HCT116 (cell line): ENCODE measurements at places on chromosomes 4 and X. TPM values are rescaled to one million over a fixed set of nuclear protein-coding genes. Genes with fewer than 3 reads are reported as not detected.
A peak's percentile ranks its signal among the peaks of the same experiment; 100 is the strongest.

DNA sequence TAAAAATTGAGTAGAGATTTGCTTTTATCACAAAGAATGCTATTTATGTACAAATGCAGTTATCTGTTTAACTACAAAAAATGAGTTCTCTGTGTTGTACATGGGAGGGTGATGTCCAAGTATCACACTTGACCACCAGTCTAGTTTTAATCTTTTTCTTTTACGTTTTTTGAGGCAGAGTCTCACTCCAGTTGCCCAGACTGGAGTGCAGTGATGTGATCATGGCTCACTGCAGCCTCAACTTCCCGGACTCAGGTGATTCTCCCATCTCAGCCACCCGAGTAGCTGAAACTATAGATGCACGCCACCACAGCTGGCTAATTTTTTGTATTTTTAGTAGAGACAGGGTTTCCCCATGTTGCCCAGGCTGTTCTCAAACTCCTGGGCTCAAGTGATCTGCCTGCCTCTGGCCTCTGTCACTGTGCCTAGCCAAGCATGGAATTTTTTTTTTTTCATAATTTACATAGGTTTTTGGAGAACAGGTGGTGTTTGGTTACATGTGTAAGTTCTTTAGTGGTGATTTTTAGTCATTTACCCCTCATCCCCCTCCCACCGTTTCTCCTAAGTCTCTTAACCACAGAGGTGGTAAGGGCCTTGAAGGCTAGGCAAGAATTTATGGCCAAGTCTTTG lies 47.9 kb upstream of the RPA4 start:
- no peak for DNase-seq

DNA sequence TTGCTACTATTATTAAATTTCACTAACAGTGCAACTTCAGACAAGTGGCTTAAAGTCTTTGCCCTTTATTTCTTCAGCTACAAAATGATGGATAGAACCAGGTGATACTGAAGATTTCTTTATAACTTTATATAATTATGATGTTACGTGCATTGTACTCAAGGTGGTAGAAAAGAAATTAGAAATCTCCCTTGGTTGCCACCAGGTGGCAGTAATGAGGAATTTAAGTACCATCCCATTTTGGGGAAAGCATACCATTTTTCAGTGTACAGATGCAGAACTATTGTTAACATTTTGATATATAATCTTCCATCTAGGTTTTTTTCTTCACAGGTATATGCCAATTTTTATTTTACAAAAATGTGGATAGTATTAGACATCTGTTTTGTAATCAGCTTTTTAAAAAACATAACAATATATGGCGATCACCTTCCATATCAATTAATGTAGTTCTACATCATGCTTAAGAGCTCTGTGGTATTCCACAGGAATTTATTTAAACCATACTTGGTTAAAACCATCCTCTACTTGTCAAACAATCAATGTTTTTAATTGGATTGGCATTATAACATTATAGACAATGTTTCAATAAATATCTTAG lies 37.7 kb upstream of the RAB33B start:
- peak; percentile 34 for DNase-seq

- DNase-seq, result no peak
These were observed 3.5 kb upstream of the MAD2L1 start for GRCh38 chr4:120070196-120070595.

DNA sequence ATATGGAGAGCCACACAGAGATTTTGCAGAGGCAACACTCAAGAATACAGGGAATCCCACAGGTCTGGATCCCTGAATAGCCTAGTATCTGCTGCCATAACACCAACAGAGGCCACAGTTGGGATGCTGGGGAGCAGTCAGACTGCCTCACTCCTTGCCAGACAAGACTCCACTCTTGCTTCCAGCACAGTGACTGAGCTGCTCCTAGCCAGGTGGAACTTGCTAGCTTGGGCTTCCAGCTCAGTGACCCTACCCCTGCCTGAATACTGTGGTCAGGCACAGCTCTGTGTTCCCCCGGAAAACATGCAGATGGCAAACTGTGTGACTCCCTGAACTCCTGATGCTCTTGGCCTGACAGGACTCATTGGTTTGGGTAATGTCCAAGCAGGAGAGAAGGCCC lies 251.8 kb downstream of the KCTD8 start:
- no peak for DNase-seq

DNA sequence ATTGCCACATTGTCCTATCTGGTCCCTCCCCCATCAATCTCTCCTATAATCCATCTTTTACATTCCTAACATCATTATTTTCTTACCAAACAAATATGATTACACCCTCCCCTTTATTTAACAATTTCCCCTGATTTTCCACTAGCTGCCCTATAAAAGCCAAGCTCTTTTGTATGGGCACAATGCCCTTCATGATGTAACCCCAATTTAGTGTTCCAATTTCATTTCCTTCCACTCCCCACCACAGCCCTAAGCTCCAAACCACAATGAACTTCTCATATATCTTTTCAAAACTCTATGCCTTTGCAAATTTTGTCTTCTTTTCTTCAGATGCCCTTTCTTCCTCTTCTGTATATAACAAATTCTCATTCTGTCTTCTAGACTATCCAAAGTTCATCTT lies 39.5 kb upstream of the PTPN13 start:
- no peak for DNase-seq

FAM120C gene
- total RNA-seq, result 6.1 TPM
